Stimulated activated CD4-positive, alpha-beta T cell treated with anti-CD3 and anti-CD28 coated beads, Interleukin-4, amount 100 ng/mL, for 4 hours (primary cell): ENCODE measurements at places on chromosomes 12 and 14.

DNA sequence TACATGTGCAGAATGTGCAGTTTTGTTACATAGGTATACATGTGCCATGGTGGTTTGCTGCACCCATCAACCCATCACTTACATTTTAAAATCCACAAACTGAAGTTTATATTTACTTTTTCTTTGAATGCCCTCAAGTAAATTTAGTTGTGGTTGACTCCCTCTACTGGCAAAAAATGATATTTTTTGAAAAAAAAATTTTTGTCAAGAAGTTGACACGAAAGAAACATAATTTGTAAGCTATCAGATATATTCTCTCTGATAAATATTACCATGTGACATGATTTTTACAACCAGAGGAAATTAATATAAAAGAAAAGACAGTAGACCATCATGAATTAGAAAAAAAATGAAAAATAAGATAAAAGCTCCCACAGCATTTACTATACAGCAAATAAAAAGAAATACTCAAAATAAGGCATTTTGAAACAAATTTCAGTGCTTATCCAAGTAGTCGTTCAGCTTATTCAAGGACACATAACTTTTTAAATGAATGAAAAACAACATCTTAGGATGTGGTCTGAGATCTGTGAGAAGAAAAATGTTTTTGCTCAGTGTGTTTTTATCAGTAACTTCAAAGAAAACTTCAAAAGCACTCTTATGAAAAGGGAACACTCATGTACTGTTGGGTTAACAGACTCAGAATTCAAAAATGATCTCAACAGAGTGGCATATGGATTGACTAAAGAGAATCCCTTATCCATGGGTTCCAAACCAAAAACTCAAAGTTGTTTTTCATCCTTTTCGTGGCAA is 30.0 kb upstream of the GRIP1 start:
- no peak for DNase-seq

DNA sequence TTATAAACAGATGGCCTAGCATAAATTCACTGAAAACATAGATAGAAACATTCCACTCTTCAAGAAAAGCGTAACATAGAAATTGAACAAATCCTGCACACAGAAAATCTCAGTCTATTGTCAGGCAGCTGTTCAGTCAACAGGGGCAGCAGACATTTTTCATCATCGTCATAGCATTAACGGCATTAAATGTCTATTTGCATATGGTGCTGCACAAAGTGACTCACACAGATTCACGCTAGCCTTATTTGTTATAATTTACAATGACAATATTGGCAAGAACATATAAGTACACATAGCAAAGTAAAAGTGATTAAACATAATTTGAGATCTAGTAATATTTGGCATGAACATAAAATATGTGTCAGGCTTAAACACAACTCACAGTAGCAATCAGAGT is 95.7 kb downstream of the CEP128 start:
- no peak for DNase-seq

DNA sequence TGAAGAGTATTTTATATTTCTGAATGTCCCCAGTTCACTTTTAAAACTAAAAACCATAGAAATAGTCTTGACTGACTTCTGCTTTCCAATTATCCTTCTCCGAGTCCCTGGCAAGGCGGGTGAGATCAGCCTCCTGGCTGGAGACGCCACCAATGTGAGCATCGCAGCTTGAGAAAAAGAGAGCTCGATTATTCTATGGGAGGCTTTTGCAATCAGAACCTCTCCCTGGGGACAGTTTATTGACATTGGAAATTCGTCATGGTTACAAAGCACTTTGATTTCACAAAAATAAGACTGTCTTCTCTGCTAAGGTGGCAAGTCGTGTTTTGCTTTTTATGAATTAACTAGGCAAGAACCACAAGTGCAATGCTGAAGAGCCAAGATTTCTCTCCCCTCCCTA is 23.6 kb upstream of the GPHB5 start:
- no peak for DNase-seq

GRCh38 chr12:124403273-124403672 is 108.4 kb downstream of the RFLNA start:
- no peak for DNase-seq

DNA sequence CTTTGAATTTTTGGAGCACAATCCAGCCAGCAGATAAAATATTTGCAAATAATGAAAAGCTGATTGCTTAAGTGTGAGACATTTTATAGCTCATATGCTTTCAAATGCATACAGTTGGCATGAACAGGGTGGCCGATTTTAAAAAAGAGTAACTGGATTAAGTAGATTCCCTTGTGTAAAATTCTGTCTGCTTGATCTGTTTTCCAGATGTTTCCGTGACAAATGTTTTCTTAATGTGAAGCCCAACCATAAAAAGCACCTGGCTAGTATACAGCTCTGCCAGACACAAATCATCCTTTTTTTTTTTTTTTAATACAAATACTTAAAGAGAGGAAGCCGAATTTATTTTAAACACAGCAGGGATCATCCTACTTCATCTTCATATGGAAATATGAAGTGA is 440.7 kb downstream of the CCER1 start:
- no peak for DNase-seq

DNA sequence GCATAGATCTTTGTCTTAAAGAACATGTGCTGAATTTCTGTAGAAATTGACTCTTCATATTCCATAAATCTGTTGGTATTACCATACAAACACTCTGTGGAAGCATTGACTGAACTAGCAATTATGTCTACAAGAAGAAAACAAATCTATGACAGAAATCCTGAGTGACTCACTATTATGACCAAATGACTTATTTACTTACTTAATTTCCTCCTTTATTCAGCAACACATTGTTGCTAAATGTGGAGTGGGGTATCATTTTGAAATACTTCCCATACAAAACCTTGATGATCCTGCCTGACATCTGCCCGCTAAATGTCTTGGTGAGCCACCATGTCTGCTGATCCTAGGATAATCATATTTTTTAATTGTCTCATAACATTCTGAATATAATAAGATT is 99.1 kb upstream of the SLCO1C1 start:
- no peak for DNase-seq

GRCh38 chr12:51307655-51308593 is 16.1 kb downstream of the BIN2 start:
- DNase-seq = no peak

DNA sequence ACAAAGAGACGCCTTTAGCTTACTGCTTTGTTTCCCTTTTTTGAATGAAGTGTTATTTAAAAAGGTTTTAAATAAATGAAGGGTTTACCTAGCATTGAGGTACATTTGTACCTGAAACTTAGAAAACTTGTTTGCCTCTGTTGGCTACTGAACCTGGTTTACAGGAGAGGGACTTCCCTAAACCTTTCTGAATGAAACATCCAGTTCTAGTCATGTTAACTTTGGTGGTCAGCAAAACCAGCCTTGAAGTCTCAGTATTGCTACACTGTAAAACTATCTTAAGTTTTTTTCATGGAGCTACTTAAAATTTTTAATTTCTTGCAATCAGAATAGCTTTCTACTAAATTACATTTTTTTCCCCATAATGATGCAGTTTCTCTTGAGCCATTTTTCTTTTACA is 38.2 kb downstream of the RASSF8 start:
- DNase-seq = no peak
